NCI-H446 (cell line): ENCODE measurements at places on chromosomes 13 and 19.

- DNase-seq = no peak
These were observed 446.4 kb downstream of the GPC6 start for GRCh38 chr13:93672996-93673395.

GRCh38 chr19:23460656-23461055 is 65.4 kb upstream of the ZNF91 start:
- DNase-seq = no peak

GRCh38 chr19:43309466-43309865 is 40.1 kb upstream of the PSG9 start:
- DNase-seq = no peak

DNA sequence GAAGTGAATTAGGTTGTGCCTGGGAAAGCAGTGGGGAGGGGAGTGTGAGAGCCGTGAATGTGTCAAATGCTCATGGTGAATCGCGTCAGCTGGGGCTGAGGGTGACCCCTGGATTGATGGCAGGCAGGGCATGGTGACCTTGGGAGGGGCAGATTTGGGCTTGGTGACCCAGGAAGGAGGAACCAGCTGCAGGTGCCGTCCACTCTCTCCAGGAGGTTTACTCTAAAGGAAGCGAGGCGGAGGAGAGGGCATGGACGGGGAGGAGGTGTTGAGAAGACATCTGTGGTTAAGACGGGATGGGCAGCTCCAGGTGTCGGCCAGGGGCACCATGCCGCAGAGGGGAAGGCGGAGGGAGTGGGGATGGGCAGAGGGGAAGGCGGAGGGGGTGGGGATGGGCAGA is 28.7 kb downstream of the TMEM255B start:
- no peak for DNase-seq

GRCh38 chr13:21434588-21434987 is 24.5 kb downstream of the ZDHHC20 start:
- DNase-seq = no peak

DNA sequence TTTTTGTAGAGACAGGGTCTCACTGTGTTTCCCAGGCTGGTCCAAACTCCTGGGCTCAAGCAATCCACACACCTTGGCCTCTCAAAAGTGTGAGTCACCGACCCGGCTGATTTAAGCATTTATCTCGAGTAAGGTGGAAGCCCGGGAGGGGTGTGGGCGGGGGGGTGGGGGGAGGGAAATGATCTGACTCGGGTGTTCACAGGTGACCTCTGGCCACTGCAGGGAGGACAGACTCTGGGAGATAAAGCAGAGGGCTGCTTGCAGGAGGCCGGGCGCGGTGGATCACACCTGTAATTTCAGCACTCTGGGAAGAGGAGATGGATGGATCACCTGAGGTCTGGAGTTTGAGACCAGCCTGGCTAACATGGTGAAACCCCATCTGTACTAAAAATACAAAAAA is 7.9 kb downstream of the DENND1C start:
- no peak for DNase-seq

DNA sequence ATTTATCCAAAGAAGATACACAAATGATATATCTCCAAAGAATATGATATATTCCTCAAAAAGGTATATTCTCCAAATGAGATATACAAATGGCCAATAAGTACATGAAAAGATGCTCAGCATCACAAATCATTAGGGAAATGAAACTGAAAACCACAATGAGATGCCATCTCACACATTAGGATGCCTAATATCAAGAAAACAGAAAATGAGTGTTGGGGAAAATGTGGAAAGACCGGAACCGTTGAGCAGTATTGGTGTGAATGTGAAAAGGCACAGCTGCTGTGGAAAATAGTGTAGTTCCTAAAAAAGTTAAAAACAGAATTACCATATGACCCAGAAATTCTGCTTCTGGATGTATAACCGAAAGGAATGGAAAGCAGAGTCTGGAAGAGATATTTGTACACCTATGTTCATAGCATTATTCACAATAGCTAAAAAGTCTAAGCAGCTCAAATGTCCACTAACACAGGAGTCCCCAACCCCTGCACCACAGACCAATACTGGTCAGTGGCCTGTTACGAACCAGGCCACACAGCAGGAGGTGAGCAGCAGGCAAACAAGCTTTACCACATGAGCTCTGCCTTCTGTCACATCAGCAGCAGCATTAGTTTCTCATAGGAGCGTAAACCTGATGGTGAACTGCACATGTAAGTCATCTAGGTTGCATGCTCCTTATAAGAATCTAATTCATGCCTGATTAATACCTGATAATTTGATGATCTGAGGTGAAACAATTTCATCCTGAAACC is 291.9 kb downstream of the PCDH20 start:
- DNase-seq = no peak

GRCh38 chr13:55572408-55572807 is 1568.3 kb upstream of the PRR20A start:
- DNase-seq = no peak

DNA sequence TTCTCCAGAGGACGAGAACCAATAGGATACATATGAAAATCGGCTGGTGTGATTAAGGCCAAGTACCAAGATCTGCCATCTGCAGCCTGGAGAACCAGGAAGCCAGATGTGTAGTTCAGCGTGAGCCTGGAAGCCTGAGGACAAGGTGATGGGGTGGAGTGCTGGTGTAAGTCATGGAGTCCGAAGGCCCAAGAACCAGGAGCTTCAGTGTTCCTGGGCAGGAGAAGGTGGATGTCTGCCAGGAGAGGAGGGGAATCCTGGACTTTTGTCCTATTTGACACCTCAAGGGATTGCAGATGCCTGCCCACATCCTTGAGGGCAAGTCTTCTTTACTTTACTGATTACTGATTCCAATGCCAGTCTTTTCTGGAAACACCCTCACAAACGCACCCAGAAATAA is 71.5 kb downstream of the SPATA13 start:
- DNase-seq = no peak
